Hematopoietic multipotent progenitor cell treated with erythropoietin and hydrocortisone succinate and interleukin-3 and kit ligand, for 8 days (in vitro differentiated cells): ENCODE measurements at places on chromosomes 6 and 20.

- DNase-seq: no peak
Measured at GRCh38 chr20:62666736-62667529, 24.6 kb downstream of the SLCO4A1 start.

DNA sequence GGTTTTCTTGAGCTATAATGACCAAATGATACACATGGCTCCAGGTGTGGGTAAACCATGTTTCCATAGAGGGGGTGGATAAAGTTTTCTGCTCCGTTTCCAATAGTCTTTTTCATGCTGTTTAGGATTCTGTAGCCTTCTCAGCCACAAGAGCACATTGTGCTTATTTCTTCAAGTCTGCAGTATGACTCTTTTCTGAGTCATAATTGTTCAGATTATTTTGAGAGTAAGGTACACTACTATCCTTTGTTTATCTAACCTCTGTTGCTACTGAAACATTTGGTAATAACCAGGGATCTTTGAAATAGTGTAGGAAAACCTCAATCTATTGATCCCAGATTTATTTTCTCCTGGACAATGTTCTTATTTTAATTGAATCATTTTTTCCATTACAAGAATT, 247.9 kb upstream of the BMP2 start:
- DNase-seq: no peak

DNA sequence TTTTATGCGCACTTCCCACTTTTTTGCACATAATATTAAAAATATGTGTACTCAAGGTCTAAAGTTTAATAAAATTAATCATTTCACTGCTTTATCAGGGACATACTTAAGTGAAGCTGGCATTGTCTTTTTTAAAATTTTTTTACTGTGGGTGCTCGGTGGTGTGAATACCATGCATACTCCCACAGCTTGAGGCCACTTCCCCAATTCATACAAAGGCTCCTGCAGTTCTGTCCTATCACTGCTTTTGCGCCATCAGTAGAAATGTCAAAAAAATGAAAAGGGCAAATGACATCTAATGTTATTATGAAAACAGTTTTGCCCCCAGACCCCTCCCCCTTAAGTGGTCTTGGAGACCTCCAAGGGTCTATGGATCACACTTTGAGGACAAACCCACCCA, 464.1 kb upstream of the ARID1B start:
- DNase-seq: no peak

DNA sequence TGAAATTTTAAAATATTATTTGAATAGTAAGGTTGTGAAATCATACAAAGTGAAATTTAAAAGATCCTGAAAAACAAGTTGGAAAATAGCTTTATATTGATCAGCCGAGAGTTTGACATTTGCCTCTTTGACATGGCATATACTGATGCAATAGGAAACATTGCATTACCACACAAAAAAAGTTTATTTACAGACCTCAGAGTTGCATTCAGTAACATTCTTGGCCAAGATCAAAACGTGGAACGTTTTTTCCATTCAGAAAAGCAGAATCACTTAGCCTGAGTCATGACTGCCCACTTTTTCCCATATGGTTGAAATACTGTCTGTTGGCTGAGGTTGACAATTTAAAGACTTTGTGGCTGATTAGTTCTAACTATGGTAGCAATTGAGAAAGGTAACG, 55.1 kb upstream of the BACH2 start:
- DNase-seq: no peak

DNA sequence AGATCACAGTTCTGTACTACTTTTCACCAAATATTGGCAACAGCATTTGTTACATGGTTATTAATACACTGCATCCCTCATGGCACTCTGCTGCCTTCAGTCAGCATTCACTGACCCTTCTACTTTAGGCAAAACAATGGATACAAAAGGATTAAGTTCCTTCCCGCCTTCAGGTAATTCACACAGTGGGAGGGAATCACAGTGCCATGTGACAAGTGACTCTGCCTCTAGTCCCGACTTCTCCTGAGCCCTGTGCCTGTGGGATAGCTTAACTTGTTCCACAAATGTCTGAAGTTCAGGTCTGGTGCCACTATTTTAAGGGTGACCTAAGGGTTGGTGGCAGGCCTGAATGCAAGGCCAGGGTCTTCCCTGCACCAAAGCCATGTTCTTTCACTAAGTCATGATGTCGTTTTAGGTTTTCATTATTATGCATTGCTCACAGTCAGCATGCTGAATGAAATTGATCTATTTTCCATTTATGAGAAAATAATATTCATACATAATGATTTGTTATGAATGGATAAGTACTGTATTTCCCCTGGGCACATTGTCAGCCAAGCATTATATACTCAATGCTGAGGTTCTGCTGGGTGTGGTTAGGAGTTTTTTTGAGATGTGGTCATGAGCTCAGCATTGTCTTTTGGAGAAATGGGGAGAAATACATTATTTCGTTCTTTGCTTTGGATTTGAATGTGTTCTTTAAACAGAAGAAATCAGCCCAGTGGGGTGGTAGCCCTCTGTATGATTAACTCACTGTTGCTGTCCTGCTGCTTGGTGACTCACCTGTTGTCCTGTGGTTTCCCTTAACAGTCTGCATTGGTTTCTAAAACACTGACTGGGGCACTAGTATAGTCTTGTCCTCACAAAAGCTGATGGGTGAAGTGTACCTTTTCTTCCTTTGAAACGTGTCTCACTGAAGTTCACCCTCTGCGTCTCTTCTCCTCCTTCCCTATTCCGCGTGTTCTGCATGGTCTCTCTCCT, 66.4 kb downstream of the AFDN start:
- DNase-seq: no peak

DNA sequence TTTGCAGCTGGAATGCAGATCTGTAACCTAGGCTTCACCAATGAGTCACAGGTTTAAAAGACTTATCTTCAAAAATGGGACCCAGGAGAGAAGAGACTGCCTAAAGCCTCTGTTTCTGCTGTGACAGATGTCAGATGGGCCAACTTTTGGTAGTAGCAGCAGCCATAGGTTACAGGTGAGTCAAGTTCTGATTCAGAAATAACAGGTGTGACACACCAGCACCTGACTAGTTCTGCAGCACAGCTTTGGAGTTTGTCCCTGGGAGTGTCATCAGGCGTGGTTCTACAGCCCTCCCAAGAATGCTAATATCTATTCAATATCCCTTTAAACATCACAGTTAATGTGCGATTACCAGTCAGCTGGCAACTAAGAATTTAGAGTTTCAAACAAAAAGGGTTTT, 121.9 kb upstream of the BTN3A2 start:
- DNase-seq: peak; percentile 40

GRCh38 chr20:19114410-19114809, 98.0 kb upstream of the SLC24A3 start:
- no peak for DNase-seq

GRCh38 chr6:145137425-145137824, 597.9 kb downstream of the EPM2A start:
- DNase-seq: peak; percentile 25

DNA sequence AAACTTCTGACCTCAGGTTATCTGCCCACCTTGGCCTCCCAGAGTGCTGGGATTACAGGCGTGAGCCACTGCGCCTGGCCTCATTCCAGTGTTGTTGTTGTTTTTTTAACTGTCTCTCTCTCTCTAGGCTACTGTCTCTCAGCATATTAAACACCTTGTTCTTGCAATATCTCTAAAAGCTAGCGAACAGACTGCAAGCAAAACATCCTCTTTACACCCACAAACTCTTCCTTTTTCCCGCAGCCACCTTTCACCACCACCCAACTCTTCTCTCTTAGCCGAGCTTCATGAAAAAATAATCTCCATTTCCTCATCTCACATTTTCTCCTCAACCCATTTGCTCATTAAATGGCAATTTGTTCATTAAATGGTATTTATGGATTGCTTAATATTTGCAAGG, 45.5 kb downstream of the SGK1 start:
- DNase-seq: no peak

DNA sequence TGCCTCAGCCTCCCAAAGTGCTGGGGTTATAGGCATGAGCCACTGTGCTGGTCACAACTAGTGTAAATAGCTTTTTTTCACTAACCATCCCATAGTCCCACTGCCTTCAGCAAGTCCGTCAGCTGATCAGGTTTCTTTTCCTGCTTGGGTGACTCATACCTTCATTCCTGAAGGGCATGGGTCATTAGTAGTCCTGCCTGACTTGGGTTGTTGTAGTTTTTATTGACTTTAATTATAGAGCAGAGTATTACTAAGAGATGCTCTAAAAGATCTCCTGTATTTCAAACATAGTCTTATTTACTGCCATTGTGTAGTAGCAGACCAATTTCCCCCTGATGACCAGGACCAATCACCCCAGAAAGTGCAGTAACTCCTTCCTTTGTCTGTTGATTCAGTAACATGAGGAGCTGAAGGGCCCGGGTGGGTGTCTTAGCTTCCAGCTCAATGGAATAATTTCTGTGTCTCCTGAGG, 25.8 kb downstream of the HLA-C start:
- DNase-seq: no peak

DNA sequence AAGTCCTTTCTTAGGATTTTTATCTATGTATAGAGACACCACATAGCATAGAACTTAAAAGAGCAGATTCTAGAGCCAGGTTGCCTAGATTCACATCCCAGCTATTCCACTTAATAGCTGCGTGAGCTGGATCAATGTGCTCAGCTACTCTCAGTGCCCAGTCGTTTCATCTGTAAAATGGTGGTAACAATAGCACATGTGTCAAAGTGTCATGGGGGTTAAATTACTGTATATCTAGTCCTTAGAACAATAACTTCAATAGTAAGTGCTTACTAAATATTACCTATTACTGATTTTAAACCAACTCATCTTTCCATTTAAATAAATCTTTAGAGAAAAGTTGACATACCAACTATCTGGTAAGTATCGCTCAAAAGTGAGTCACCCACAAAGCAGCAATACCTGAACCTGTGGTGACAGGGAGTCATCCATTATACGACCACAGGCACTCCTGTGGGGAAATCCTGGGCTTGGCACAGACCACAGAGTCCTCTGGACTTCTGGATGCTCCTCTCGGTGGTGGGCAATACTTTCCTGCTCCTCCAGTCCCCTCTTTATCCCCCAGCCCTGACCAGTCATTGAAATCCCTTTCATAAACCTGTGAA, 154.8 kb downstream of the PDSS2 start:
- DNase-seq: no peak

- peak; percentile 74 for DNase-seq
Measured at GRCh38 chr20:49323622-49324238, 45.9 kb upstream of the ZNFX1 start.

- DNase-seq: peak; percentile 62
Measured at GRCh38 chr20:32476684-32477593, 108.2 kb downstream of the NOL4L start.

DNA sequence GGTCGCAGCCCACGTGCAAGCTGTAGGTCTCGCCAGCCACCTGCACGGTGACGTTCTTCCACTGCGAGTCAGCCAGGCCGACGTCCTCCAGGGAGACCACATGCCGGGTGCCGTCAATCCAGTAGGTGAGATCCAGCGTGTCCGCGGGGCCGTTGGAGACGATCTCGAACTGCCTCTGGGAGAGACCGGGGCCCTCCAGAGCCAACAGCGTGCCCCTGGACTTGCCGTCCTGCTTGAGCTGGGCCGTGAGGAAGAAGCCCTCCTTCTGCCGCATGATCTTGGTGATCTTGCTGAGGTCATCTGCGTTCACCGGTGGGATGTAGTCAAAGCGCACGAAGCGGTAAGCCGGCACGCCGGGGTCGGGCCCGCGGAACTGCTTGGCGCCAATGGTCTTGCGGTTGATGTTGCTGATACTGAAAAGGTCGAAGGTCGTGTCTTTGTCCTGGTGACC, 5.1 kb downstream of the THBS2 start:
- DNase-seq: no peak

DNA sequence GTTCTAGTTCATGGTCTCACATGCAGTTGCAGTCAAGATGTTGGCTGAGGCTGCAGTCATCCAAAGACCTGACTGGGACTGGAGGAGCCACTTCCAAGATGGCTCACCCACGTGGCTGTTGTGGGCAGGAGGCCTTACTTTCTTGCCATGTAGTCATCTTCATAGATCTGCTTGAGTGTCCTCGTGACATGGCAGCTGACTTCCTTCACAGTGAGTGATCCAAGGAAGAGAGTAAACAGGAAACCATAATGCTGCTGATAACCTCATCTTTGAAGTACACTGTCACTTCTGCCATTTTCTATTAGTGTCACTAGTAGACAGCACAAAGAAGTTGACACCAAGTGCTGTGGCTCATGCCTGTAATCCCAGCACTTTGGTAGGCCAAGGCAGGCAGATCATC, 40.1 kb upstream of the AKIRIN2 start:
- peak; percentile 48 for DNase-seq

DNA sequence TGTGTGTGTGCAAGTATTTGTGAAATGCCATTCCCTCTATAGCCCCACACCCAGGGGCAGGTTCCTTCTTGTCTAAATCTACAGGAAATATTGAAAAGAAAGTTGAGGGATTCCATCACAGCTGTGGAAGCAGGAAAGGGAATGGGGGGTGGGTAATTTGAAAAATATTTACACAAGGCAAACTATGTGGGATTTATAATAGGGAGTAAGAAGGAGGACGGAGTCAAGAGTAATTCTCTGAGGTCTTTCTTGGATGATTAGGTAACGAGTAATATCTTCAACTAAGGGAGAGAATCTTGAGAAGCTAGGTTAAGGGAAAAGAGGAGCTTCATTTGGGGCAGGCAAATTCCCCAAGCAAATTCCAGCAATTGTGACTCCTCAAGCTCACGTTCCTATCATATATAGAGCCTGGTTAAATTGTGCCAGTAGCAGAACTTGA, 113.5 kb upstream of the SGK1 start:
- no peak for DNase-seq

DNA sequence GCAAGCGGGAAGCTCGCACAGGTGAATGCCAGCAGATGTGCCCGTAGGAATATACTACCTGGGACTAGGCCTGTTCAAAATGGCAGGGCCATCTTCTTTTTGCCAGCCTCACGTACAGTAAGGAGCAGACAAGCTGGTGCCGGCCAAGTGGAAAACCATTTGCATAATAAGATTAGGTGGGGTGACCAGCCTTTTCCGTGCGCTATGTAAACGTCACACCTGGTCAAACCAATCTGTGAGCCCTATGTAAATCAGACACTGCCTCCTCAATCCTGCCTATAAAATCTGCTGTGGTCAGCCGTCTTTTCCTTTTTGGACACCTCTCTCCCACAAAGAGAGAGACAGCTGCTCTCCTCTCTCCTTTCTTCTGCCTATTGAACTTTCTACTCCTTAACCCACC, 60.8 kb upstream of the TMEM30A start:
- no peak for DNase-seq

- DNase-seq: no peak
Measured at GRCh38 chr6:35164277-35164676, 23.1 kb upstream of the TCP11 start.

DNA sequence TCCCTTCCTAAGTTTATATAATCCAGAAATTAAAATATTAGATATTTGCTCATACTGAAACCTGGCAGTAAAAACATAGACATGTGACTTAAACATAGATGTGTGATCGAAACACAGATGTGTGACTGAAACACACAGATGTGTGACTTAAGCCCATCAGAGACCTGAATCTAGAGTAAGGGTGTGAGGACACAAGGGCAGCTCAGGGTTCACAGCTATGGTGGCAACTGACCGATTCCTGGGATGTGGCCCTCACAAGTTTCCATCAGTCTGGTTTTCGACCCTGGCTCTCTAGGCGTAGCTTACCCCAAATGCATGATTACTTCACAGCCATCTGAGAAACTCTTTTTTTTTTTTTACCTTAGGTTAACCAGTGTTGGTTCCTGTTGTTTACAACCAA, 137.0 kb downstream of the NRN1 start:
- no peak for DNase-seq

GRCh38 chr6:13141387-13141786, 186.9 kb downstream of the TBC1D7 start:
- no peak for DNase-seq

GRCh38 chr20:62342910-62343309, 24.2 kb downstream of the LAMA5 start:
- DNase-seq: no peak

GRCh38 chr20:16752082-16752481, 3.9 kb downstream of the OTOR start:
- no peak for DNase-seq
